Stimulated activated CD8-positive, alpha-beta memory T cell treated with anti-CD3 and anti-CD28 coated beads, Interleukin-12 subunit alpha, Interleukin-12 subunit beta, amount 100 ng/mL, for 4 hours (primary cell): ENCODE measurements at places on chromosomes 5 and 9.

- DNase-seq: no peak
These were observed 79.5 kb upstream of the NFIL3 start for GRCh38 chr9:91502913-91503672.

GRCh38 chr9:76465442-76466298 lies 6.7 kb downstream of the GCNT1 start:
- DNase-seq: no peak

DNA sequence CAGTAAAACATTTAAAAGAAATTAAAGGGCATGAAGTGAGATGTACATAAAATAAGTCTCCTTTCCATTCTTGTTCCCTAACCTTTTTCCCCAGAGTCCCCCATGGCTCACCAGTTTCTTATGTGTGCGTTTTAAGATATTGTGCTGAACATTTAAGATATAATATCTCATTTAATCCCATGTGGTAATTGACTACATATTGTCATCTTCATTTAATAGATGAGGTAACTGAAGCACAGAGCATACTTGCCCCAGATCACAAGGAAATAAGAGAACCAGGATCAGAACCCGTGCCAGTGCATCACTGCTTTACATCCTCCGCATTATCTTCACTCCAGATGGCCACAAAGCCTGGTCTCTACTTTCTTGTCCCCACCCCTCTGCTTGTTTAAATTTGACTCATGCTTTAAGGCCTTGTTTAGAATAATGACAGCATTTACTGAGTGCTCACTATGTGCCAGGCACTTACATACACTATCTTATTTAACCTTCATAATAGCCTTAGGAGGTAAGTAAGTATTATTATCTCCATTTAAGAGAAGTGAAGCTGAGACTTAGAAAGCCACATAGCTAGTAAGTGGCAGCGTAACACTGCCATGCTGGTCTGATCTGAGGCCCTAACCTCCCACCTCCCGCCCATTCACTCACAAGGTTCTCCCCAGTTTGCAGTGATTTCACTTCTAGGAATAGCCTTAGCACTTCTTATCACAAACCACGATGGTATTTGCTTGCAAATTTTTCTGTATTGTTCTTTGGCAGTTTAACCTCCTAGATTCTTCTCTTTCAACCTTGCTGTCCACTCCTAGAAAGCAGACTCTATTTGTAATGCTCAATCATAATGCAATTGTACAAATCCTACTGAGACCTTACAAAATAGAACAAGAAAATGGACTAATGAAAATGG lies 78.4 kb upstream of the IL6ST start:
- DNase-seq: no peak

GRCh38 chr5:56986626-56986947 lies 34.7 kb upstream of the MIER3 start:
- no peak for DNase-seq

DNA sequence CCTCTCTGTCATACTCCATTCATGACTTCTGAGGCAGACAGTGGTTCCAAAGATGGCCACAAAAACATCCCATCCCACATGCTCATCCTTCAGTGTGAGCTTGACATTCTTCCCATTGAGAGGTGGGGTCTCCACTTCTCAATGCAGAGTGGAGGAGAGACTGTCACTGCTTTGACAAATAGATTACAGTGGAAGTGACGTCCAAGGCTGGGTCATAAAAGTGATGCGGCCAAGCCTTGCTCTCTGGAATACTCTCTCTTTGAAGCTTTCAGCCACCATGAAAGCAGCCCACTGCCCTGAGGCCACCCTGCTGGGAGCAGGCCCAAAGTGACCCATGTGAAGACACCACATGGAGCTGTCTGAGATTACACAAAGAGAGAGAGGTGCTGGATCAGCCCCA lies 59.0 kb upstream of the DNAH5 start:
- no peak for DNase-seq

DNA sequence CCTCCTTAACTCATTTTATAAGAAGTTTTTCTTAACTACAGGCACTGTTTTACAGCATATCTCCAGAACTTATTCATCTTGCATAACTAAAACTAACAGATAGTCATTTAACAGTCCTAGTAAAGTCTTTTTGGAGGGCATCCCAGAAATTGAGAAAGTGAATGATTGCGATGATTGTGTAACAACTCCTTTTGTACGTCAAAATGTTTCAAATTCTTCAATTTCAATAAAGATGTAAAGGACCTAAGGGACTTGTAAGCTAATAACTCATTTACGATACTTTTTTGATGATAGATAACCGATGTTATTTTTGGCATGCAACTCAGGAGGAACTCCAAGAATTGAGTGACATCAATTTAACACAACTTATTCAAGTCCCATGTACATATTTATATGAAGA lies 42.7 kb downstream of the SVEP1 start:
- DNase-seq: no peak

- no peak for DNase-seq
These were observed 494.6 kb downstream of the GADD45G start for GRCh38 chr9:90099262-90099963.
